GM04504 (cell line): ENCODE measurements at places on chromosomes 11 and 22.

DNA sequence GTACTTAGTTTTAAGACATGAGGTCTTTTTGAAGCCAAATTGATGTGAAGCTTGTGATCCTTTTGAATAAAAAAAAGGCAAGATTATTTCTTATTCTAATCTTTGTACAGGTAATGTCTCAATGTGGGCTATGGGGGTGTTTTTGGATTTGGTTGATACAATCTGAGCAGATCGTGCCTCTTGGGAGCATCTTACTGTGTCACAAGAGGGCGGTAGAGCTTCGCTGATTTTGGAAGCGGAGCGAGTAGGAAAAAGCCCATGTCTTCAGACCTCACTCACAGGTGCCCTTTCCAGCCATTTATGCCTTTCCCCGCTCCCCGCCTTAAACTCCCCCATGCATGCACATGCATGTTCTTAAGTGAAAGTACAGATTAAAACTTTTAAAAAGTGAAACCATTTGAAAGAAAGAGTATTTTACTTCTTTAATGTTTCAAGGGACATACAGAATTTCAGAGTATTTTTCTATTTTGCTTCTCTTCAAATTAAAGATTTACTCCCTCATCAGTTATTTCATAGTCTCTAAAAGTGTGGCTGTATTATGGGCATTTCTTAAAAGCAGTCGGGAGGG, 18.8 kb downstream of the DDX25 start:
- DNase-seq: peak; percentile 44

GRCh38 chr11:72411623-72412419, 22.5 kb downstream of the CLPB start:
- no peak for DNase-seq

- DNase-seq: peak; percentile 63
Measured at GRCh38 chr11:86644291-86644690, 28.1 kb downstream of the ME3 start.

GRCh38 chr22:23263651-23264555, 83.6 kb downstream of the BCR start:
- no peak for DNase-seq

- DNase-seq: no peak
Measured at GRCh38 chr22:42560781-42561180, 7.0 kb downstream of the SERHL2 start.

DNA sequence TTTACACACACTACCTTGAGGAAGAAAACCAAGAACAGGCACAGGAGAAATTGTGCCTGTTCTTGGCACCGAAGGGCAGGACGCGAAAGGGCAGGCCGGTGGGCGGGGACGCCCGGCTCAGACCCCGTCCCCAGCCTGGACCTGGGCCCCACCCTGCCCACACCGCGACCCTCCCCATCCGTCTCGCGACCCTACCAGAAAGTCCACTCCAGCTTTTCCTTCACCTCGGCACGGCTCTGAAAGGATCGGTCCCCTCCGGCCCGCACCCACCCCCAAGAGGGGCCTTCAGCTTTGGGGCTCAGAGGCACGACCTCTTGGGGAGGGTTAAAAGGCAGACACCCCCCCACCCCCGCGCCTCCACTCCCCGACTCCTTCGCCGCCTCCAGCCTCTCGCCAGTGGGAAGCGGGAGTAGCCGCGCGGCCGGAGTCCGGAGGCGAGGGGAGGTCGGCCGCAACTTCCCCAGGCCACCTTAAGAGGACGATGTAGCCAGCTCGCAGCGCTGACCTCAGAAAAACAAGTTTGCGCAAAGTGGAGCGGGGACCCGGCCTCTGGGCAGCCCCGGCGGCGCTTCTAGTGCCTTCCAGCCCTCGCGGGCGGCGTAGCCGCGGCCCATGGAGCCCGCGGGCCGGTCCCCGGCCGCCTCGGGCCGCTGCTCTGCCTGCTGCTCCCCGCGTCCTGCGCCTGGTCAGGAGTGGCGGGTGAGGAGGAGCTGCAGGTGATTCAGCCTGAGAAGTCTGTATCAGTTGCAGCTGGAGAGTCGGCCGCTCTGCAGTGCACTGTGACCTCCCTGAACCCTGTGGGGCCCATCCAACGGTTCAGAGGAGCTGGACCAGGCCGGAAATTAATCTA, 4.4 kb downstream of the SEC14L6 start:
- no peak for DNase-seq

- DNase-seq: no peak
Measured at GRCh38 chr11:16890442-16890841, 123.8 kb downstream of the PLEKHA7 start.

DNA sequence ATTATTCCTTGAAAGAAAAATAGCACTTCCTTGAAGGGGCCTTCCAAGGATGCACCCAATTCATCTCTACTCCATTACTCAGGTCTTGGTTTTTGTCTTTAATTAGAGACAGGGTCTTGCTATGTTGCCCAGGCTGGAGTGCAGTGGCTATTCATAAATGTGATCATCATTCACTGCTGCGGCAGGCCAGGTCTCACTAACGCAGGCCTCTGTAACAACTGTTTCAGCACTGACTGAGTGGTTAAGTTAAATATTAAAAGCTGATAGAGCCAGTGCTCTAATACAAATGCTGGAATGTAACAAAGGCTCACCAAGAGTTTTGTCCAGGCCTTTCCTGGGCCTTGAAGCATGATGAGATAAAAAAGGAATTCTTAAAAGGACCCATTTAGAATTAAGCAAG, 61.4 kb upstream of the GNAZ start:
- DNase-seq: no peak

DNA sequence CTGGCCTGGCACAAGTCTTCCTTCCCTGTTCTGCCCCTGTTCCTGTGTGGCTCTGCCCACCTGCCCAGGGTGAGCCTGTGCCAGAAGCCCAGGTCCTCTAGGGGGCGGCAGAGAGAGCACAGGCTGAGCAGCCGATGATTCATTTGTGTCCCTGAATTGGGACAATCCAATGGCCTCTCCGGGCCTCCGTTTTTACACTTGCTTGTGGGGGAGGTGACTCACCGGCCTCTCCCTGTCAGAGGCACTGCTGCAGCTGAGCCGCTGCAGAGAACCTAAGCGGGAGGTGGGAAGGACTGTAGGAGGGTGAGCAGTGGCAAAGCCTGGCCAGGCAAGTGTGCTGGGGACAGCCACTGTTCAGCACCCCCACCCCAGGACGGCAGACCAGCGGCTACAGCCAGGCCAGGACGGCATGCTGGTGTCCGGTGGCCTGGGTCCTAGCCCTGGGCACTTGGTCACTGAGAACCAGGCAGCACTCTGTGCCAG, 65.2 kb upstream of the LMO1 start:
- DNase-seq: peak; percentile 24

GRCh38 chr11:2804701-2805387, 80.7 kb downstream of the CDKN1C start:
- DNase-seq: no peak

- no peak for DNase-seq
Measured at GRCh38 chr11:26143566-26144290, 188.2 kb upstream of the ANO3 start.

- DNase-seq: no peak
Measured at GRCh38 chr11:37110385-37110784, 512.3 kb upstream of the RAG2 start.

DNA sequence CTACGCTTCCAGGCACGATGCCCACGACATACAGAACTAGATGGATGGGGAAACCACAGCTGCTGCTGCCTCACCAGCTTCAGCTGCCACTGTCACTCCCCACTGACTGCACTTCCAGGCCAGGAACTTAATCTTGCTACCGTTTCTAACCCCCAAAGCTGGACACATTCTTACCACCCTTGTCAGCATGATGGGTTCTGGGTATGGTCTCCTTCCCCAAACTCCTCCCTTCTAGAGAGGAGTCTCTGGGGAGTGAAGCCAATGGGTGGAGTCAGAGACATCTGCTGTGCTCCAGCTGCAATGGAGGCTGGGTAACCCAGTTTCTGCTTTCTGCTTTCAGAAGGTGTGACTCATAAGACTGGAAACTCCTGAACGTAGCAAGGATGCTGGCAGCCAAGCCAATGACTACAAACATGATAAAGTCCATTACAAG, 87.0 kb upstream of the THY1 start:
- DNase-seq: peak; percentile 69

- DNase-seq: no peak
Measured at GRCh38 chr11:63882555-63883242, 34.3 kb downstream of the RCOR2 start.
